ENCODE measurements at places on chromosomes 3 and 15.

DNA sequence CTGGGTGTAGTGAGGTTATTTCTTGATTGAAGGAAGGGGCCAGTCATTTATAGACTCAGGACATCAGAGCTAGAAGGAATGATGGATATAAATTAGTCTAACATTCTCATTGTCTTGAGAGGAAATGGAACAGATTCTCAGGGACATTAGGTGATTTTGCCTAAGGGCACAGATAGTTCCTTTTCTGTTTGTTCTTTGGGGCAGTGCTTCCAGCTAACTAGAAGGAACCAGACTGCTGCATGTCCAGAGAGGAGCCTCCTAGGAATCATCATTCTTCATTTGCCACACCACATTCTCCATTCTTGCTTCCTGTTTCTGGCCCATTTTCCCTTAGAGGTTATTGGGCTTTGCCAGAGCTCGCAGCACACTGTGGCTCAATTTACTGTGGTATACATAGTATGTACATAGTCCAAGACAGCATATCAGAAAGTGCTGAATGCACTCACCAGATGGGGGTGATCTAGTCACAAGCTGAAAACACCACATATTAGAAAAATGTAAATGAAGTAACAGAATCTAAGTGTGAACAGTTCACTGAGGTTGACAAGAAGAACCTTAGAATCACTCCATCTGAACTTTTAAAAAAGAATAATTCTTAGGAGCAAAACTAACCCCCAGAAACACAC, 62.7 kb upstream of the MYZAP start:
- no peak for DNase-seq

GRCh38 chr15:42143866-42144625, 12.4 kb downstream of the PLA2G4F start:
- no peak for DNase-seq

GRCh38 chr3:197188963-197189362, 109.4 kb downstream of the DLG1 start:
- no peak for DNase-seq

DNA sequence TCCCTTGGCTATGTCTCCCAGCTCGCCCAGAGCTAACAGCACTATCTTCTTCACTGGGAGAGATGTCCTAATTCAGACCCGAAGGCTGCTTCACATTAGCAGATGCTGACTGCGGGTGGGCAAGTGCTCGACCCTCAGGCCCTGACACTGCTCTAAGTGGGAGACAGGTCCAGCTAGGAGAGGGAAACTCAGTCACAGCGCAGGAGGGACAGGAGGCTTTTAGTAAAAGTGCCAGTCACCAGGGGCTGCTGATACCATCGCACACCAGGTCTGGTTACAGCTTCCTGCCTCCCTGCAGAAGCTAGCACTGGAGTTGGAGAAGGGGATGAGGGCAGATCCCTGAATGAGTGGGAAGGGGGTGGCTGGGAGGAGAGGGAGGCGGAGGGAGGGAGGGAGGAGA, 365.8 kb upstream of the RGMA start:
- DNase-seq: no peak

- peak; percentile 41 for DNase-seq
These were observed 152.6 kb upstream of the TPM1 start for GRCh38 chr15:62889734-62890505.

DNA sequence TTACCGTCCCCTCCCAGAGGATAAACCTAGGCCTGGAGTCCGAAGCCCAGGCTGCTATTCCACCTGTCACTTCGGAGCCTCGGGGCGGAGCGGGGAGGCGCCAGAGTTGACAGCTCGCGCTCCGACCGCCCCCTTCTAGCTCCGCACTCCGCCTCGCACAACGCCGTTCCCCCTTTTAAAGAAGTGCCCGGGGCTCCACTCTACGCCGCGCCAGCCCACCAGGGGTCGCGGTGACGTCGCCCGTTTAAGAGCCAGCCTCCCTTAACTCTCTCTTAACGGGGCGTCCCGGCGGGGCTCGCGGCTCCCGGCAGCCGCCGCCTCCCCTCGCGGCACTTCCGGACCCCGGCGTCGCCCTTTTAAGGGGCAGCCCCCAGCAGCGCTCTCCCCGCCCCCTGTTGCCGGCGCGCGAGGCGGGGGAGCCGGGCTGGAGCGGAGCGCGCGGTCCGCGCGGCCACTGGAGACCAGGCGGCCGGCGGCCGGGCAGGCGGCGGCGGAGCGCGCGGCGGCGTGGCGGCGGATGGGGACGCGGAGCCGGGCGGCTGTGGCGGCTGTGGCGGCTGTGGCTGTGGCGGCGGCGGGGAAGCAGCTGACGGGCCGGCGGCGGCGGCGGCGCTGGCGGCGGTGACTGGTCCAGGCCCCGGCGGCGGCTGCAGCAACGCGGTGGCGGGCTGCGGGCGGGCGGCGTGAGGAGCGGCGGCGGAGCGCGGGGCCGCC, at the start of gene INAFM2:
Gene INAFM2, plus strand, starts transcription at position 454 of the 714 bp plus-strand sequence. CDS start 364 bp downstream, outside the sequence.
- DNase-seq: peak; percentile 96

DNA sequence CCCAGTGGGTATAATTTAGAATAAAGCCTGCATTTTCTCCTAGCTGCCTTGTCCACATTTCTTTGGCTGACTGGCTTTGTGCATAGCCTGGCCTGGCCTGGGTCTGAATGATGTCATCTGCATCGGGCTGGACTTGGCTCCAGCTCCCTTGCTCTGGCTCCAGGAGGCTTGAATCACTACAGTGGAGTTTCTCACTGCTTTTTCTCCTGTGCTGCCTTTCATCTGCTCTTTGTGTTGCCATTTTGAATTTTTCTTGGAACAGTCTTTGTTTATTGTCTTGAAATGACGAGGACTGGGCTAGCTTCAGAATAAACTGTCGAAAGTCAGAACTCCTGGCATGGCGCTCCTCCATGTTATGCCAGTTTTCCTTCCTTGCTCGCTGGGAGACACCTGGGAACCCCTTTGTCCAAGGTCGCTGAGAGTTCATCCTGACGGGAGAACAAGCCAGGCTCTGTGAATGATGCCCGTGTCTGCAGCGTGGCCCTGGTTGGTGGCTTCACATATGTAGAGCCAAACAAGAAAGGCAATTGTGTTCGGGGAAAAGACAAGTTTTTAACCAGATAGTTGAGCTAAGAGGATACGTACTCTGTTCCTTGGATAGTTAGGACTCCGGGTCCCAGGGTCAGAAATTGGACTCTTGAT, 258.9 kb downstream of the PDZRN3 start:
- DNase-seq: peak; percentile 32

DNA sequence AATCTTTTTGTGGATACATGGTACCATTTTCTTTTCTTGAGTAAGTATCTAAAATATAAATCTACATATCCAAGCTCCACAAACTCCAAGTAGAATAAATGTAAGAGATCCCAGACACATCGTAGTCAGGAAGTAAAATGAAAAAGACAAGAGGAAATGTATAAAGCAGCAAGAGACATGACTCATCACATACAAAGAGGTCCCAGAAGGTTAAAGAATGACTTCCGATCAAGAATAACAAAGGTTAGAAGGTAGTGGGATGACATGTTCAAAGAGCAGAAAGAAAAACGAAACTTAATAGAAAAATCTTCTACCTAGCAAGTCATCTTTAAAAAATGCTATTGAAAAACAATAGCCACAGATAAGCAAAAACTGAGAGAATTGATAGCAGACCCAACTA, 705.8 kb downstream of the NR2F2 start:
- DNase-seq: no peak

GRCh38 chr3:133905376-133905775, 9.7 kb upstream of the RAB6B start:
- no peak for DNase-seq

- no peak for DNase-seq
These were observed 245.7 kb downstream of the XXYLT1 start for GRCh38 chr3:195025056-195025883.

GRCh38 chr15:78502641-78503040, 4.7 kb upstream of the HYKK start:
- DNase-seq: no peak

- no peak for DNase-seq
These were observed 22.4 kb downstream of the CCDC12 start for GRCh38 chr3:46954178-46954577.

- DNase-seq: no peak
These were observed 44.6 kb downstream of the GASK1A start for GRCh38 chr3:43023746-43024145.
